ENCODE measurements at places on chromosomes 5 and 9. TPM values are rescaled to one million over a fixed set of nuclear protein-coding genes. Genes with fewer than 3 reads are reported as not detected.

DNA sequence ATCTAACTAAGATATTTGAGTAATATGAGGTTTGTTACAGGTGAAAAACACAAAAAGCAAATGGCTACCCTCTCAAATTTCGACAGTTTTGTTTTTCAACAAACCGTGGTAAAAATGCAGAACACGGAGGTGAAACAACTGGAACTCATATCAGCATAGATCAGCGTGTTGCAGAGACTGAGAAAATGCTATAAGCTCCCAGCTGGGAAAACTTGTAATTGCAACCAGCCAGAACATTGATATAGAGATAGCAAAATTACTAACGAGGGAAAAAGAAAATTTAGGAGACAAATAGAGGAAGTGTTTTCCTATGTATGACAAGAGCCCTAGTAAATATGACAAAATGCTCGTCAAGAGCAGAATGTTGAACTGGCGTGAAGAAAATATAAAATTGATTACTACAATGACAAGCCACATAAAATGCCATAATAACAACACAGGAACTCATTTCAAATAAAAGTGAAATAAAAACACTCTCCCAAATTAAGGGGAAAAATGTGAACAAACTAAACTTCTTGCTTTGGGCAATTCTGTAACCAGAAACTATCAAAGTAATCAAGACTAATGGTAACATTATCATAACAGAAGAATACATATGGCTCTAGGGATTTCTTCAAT lies 1989.8 kb downstream of the EFNA5 start:
- no peak for DNase-seq
- H3K36me3 ChIP-seq = no peaks in the 10 kb centered on the region
- H3K27ac ChIP-seq = no peak overlapping the region
- no peaks in the 10 kb centered on the region for H3K4me1 ChIP-seq
- no peaks in the 10 kb centered on the region for H3K27me3 ChIP-seq

DNA sequence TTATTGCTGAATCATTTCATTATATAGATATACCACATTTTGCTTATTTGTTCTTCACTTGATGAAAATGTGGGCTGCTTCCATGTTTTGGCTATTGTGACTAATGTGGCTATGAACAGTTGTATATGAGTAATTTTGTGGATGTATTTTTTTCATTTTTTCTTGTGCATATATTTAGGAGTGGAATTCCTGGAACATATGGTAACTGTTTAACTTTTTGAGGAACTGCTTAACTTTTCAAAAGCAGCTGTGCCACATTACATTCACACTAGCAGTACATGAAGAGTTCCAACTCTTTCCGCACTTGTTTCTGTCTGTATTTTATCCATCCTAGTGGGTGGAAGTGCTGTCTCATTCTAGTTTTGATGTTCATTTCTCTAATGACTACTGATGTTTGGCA lies 67.8 kb downstream of the JAK2 start:
- H3K4me3 ChIP-seq = no peak overlapping the region
- H3K27me3 ChIP-seq = no peaks in the 10 kb centered on the region
- H3K36me3 ChIP-seq = peaks cover 57% of the 10 kb centered on the region
- no peak for DNase-seq
- H3K27ac ChIP-seq = no peak overlapping the region

GRCh38 chr5:171847026-171847425 lies 61.4 kb downstream of the SMIM23 start:
- H3K27ac ChIP-seq = no peak overlapping the region
- H3K4me3 ChIP-seq = no peak overlapping the region
- H3K27me3 ChIP-seq = no peaks in the 10 kb centered on the region
- H3K4me1 ChIP-seq = peaks cover 6% of the 10 kb centered on the region
- H3K36me3 ChIP-seq = no peaks in the 10 kb centered on the region

DNA sequence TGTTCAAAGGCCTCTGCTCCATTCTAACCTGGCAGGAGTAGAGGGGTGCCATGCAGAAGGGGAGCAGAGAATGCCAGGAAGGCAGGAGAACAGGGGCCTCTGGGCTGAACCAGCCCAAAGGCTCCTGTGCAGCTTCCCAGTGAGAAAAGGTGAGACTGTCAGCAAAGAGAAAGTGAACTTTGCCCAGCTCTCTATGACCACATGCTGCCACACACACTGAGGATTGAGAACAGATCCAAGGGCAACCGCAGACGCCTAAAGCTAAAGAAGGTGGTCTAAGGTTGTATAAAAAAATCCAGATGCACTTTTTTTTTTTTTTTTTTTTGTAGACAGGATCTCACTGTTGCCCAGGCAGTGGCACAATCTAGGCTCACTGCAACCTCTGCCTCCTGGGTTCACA lies 51.4 kb downstream of the ALDH7A1 start:
- H3K4me3 ChIP-seq = no peak overlapping the region
- H3K36me3 ChIP-seq = no peaks in the 10 kb centered on the region
- peaks cover 9% of the 10 kb centered on the region for H3K27me3 ChIP-seq
- H3K4me1 ChIP-seq = peaks cover 2% of the 10 kb centered on the region

DNA sequence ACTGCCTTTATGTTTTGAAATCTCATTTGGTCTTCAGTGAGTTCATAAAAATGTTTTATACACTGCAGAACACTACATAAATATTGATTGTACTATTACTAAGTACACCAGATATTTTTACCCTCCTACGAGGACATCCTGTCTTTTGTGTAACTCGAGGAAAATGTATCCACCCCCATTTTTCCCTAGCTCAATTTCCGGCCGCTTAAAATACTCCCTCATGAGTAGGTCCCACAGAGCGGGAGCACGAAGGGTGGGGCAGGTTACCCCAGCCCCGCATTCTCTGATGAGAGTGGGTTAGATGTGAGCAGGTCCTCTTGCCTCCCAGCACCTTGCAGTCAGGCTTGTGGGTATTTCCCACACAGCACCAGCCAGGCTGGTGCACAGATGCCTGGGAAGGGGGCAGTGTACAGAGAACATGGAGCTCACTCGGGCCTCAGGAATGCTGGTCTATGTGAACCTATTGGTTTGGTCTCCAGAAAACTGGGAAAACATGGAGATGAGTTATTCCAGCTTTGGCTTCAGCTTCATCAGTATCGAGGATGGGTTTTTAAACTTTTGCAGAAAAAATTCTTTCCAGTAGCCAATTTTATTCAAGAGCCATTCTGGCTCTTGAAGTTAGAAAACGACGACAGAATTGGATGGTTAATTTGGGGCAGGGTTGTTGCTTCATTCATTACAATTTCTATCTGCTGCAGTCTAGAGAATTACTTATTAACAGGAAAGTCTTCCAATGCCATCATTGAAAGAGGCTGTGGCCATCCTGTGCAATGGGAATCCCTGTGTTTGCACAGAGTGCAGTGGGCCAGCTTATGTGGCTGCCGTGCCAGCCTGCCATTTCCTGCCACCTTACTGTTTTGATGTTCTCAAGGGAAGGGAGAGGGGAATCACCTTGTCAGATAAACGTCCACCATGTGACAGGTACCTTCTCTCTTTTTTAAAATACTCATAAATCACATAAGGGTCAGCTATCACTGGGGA lies 73.2 kb downstream of the WDR41 start:
- peaks cover 5% of the 10 kb centered on the region for H3K36me3 ChIP-seq
- no peak overlapping the region for H3K4me3 ChIP-seq
- H3K27ac ChIP-seq = no peak overlapping the region
- peaks cover 6% of the 10 kb centered on the region for H3K27me3 ChIP-seq
- no peak for DNase-seq

DNA sequence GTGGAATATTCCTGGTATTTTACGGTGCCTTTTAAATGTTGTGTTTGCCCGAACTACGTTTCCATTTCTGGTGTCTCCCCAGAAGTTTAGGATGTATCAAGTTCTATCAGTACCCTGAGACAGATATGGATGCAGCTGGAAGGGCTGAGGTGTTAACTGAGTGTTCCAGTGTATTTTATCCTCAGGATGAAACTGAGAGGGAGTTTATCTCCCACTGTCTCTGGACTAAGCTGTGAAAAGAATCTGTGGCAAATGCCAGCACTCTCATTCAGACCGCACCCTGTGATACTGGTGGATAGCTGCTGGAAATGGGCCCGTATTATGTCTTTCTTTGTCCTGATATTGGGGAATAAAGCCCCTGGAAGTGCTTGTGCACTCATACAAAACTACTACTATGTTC lies 887.2 kb upstream of the TYRP1 start:
- H3K4me1 ChIP-seq = no peaks in the 10 kb centered on the region
- no peaks in the 10 kb centered on the region for H3K36me3 ChIP-seq
- no peak overlapping the region for H3K27ac ChIP-seq
- H3K27me3 ChIP-seq = no peaks in the 10 kb centered on the region
- no peak for DNase-seq

GRCh38 chr9:136403915-136404800 lies 4.2 kb upstream of the SNAPC4 start:
- peak overlapping the region; percentile 79 for H3K27ac ChIP-seq
- H3K4me1 ChIP-seq = peaks cover 54% of the 10 kb centered on the region
- peaks cover 31% of the 10 kb centered on the region for H3K36me3 ChIP-seq
- no peaks in the 10 kb centered on the region for H3K27me3 ChIP-seq
- peak; percentile 76 for DNase-seq

IFNA13 gene
- total RNA-seq = not detected

GRCh38 chr5:58382131-58382534 lies 77.8 kb downstream of the PLK2 start:
- H3K4me3 ChIP-seq = no peak overlapping the region
- no peaks in the 10 kb centered on the region for H3K27me3 ChIP-seq
- H3K27ac ChIP-seq = no peak overlapping the region
- no peaks in the 10 kb centered on the region for H3K4me1 ChIP-seq

DNA sequence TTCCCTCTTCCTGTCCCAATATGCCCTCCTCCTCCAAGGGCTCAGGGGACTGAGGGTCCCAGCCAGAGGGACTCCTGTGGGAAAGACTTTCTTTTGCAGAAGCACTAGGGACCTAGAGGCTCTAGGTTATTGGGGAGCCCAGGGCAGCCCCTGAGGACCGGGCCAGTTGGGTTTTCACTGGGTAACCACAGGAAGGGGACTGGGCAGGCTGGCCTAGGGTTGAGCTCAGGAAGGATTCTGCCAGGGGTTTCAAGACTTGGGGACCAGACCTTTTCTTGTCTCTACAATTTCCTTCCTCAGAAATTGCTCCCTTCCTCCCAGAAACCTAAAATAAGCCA lies 24.4 kb upstream of the HMCN2 start:
- H3K27ac ChIP-seq = no peak overlapping the region
- peaks cover 36% of the 10 kb centered on the region for H3K4me1 ChIP-seq
- no peaks in the 10 kb centered on the region for H3K27me3 ChIP-seq

DNA sequence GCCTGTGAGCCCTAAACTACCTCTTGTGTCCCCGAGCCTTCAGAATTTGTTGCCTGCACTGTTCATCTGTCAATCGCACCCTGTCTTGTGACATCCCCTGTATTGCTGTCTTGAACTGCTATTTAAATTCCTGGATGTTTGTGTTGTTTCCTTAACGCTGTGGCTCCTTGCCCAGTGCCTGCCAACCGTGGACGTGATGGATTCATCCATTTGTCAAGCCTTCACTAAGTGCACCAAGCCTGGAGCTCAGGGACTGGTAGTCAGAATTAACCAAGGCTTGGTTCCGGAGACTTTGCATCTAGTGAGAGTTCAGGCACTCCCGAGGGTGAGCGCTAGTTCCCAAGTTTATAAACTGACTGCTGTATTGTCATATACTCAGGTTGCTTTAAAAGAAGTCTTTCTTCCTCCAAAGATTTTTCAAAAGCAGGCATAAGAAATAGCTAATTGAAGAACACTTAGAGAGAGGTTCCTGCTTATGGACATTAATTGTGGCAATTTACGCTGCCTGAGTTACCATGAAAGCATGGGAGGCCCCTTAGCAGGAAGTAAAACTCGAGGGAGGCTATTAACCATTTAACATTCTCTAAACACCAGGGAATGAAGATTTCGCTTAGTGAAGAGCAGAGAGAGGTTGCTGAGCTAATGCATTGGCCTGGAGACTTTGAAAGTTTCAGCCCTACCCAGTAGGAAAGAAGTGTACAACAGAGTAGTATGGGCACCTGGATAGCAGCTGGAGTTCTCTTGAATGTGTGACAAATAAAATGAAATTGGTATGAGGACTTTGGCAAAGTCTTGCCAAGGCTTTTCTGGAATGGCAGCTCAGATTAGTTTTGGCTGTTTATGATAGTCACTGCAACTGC lies 29.0 kb downstream of the RGS3 start:
- H3K4me1 ChIP-seq = no peaks in the 10 kb centered on the region
- no peak for DNase-seq
- no peak overlapping the region for H3K27ac ChIP-seq
- no peaks in the 10 kb centered on the region for H3K27me3 ChIP-seq
- no peaks in the 10 kb centered on the region for H3K36me3 ChIP-seq

GRCh38 chr5:52077941-52078815 lies 694.9 kb downstream of the ISL1 start:
- no peak overlapping the region for H3K4me3 ChIP-seq
- no peaks in the 10 kb centered on the region for H3K36me3 ChIP-seq
- no peak for DNase-seq
- no peaks in the 10 kb centered on the region for H3K4me1 ChIP-seq

GRCh38 chr9:122551371-122551770 lies 1.5 kb upstream of the OR1N2 start:
- H3K27me3 ChIP-seq = peaks cover 24% of the 10 kb centered on the region
- no peak overlapping the region for H3K27ac ChIP-seq
- H3K4me1 ChIP-seq = no peaks in the 10 kb centered on the region
- no peak for DNase-seq
- H3K36me3 ChIP-seq = no peaks in the 10 kb centered on the region

MEGF10 gene
- total RNA-seq = not detected

- H3K27me3 ChIP-seq = peaks cover 56% of the 10 kb centered on the region
- DNase-seq = no peak
- no peak overlapping the region for H3K4me3 ChIP-seq
- H3K4me1 ChIP-seq = no peaks in the 10 kb centered on the region
- no peaks in the 10 kb centered on the region for H3K36me3 ChIP-seq
- no peak overlapping the region for H3K27ac ChIP-seq
These were observed 7.0 kb upstream of the MTAP start for GRCh38 chr9:21795483-21795882.

PFN3 gene
- total RNA-seq = not detected

PAX5 gene
- 0.14 TPM for total RNA-seq

AMBP gene
- total RNA-seq = not detected

DNA sequence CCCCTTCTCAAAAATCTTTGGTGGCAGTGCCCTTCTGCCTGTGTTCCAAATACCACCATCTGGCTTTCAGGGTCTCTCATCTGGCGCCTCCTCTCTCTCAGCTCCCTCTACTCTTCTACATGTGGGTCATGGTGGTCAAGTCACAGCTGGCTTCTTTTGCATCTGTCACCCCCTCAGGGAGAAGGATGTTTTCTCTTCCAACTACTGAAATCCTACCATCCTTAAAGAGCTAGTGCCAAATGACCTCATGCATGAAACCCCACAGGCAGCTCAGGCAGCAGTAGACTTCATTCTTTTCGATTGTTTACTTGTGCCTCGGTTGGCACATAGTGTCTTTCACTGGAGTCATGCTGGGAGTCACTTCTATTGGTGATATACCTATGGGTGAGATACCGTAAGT lies 219.2 kb downstream of the DCP2 start:
- no peak overlapping the region for H3K4me3 ChIP-seq
- no peaks in the 10 kb centered on the region for H3K4me1 ChIP-seq
- H3K27ac ChIP-seq = no peak overlapping the region
- DNase-seq = no peak
- H3K36me3 ChIP-seq = no peaks in the 10 kb centered on the region

- no peak for DNase-seq
- H3K4me3 ChIP-seq = no peak overlapping the region
- no peaks in the 10 kb centered on the region for H3K27me3 ChIP-seq
- H3K36me3 ChIP-seq = no peaks in the 10 kb centered on the region
These were observed 364.3 kb downstream of the KCNN2 start for GRCh38 chr5:114726131-114726530.

- no peak overlapping the region for H3K4me3 ChIP-seq
- H3K27me3 ChIP-seq = peaks cover 28% of the 10 kb centered on the region
- DNase-seq = no peak
- no peaks in the 10 kb centered on the region for H3K4me1 ChIP-seq
These were observed 186.9 kb downstream of the GADD45G start for GRCh38 chr9:89791754-89792153.

DYNC2I2 gene
- 52.5 TPM for total RNA-seq
